ENCODE measurements at places on chromosomes 13 and 19.

DNA sequence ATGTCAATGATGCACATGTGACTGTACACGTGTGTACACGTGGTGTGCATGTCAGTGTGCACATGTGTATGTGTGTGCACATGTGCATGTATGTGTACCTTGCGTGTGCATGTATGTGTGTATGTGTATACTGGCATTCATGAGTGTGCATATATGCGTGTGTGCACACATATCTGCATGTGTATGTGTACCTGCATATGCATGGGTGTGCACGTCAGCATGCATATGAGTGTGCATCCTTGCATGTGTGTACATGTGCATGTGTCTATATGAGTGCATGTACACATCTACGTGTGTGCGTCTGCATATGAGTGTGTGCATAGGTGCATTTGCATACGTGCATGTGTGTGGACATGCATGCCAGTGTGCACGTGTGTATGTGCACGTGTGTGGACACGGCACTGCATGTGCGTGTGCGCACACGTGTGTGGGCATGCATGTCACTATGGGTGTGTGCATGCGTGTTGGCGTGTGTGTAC lies 48.5 kb downstream of the GADD45B start:
- no peak for DNase-seq

DNA sequence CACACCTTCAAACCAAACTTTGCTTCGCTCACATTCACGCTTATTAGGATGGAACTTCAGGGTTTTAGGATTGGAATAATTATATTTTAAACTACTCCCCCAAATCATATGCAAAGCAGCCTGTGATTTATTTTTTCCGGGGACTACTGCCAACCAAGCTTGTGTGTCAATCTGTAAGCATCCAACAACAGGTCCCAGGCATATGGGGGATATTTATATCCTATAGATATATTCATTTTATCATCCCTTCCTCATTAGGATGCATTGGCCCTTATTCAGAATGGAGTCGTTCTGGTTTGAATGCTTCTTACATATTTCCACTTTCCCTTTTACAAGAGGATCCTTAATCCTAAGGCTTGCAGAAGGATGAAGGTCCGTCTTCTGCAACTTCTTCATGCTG lies 8.8 kb upstream of the C19orf84 start:
- no peak for DNase-seq

DNA sequence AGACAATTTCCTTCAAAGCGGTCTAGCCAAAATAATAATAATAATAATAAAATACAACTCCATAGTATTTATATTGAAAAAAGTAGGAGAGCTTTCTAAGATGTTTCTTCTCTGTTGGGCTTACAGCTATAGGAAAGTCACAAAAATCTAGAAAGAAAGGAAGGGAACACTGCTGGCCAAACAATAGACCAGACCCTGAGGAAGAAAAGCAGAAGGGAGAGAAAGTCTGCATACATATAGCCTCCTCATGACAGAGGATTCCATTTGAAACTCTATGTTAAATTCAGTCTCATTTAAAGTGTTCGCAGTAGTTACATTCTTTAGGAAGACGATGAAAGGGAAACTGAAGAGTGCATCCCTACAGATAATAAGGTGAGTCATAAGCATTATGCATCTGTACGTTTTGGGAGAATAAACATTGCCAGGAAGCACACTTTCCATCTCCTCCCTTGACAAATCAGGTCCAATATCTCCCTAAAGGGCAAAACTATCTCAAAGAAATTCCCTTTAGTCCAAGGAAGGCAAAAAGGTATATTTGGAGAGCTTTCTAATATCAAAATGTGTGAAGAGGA lies 86.5 kb downstream of the PCDH9 start:
- no peak for DNase-seq

DNA sequence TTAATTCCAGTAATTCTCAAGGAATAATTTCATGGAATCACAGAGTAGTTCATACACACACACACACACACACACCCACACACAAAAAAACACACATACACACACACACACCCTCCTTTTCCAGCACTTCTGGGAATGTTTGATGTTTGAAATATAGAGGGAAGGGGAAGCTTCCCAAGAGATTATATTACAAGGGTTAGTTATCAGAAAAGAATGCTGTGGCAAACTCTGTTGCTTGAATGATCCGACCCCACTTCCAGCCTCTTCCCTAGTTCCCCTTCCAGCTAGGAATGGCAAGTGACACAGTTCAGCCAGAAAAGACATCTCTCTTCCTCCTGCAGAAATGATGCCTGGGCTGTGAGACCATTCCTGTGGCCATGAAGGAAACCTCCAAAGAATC lies 49.9 kb downstream of the KCTD12 start:
- DNase-seq: no peak

- peak; percentile 84 for DNase-seq
These were observed 5.2 kb upstream of the REXO1 start for GRCh38 chr19:1853295-1854038.
